ENCODE measurements at places on chromosomes 16 and 17.

DNA sequence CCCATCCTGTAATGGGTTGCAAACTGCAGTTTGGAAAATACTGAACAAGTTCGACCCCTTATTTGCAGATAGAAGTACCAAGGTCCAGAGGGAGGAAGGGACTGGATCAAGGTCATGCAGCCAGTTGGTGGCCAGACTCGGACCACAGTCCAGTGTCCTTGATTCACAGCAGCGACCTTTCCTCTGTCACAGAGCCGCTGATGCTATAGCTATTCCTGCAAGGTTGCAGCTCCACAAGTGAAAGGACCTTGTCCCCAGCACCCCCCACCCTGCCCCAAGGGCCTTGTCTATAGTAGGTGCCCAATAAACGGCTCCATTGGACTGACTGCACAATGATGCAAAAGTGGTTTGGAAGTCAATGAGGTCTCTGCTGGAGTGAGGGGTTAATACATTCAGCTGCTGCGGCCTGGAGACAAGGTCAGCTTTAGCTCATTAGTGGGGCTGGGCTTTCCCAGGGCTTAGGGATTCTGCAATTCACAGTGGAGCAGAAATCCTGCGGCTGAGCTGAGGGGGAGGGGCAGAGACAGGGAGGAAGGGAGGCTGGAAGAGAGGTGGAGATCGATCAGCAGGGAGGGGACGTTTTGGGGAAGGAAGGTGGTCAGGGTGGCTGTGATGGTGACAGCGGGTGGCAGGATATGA lies 13.4 kb upstream of the CRHR1 start:
- DNase-seq = no peak

DNA sequence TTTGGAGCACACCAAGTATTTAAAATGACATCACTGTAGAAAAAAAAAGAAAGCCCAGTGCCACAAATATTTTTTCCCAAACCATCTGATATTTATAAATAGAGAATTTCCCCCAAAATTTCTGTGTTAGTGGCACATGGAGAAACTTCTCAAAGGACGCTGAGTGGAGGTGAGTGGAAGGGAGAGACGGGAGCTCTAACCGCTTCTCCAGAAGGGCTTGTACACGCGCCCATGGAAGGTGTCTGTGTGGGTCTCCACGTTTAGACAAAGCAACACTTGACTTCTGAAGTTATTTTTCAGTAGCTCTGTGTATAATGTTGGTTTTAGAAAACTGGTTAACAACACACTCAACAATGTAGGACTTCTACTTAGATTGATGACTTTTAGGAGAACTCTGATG lies 1.0 kb downstream of the MYOCD start:
- DNase-seq = no peak

GRCh38 chr17:15654886-15655561 lies 29.1 kb downstream of the TRIM16 start:
- no peak for DNase-seq

DNA sequence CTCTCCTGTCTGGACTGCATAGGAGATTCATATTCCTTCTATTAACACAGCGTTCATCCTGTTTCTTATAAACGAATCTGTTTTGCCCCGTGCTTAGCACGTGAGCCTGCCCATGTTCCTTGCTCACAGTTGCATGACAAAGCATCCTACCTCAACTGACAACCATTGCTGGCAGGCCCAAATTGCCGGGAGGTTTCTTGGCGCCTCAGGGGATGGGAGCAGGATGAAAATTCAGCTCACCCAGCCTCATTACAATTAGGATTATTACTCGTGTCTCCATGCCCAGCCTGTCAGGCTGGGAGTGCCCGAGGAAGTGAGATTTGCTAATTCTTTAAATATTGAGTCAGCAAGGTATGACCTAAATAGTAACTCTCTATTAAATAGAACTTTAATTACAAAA lies 36.7 kb upstream of the HELZ start:
- no peak for DNase-seq

- no peak for DNase-seq
These were observed 6.4 kb downstream of the PHKB start for GRCh38 chr16:47467501-47467900.

GRCh38 chr17:49680314-49680713 lies 2.4 kb upstream of the SPOP start:
- no peak for DNase-seq

GRCh38 chr17:41063449-41063848 lies 2.2 kb downstream of the KRTAP2-4 start:
- DNase-seq = no peak

DNA sequence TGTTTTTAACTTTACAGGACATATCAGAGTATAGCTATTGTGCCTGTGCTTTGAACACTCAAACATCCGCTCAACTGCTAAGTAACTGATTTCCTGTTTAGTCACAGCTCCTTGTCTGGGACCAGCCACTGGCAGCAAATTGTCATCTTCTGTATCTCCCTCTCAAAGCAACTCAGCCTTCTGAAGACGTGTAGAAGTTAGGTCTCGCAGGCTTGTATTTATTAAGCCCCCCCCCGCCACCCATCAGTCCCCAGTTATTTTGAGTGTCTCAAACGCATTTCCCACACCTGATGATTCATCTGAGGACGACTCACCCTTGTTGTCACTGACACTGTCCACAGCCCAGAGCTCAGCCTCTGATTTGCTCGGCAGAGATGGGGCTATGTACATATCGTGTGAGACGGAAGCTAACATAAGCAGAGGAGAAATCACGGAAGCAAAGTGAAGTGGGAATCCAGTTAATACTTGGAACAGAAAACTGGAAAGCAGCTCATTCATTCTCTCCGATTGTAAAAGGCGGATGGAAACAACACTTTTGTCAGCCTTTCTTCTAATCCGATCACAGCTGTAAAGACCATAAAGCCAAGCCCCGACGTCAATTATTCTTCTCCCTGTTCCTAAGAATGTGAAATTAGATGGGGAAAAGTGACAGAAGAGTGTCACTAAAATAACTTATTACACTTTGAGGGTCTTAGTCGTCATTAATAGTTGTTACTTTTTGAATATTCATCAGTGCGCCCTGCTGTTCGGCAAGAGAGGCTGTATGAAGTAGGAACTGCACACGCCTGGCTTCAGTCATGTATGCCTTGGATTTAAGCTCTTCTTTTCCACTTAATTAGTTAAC lies 64.2 kb downstream of the PITPNC1 start:
- DNase-seq = no peak

- DNase-seq = no peak
These were observed 17.2 kb upstream of the NSMCE1 start for GRCh38 chr16:27285676-27286196.

- no peak for DNase-seq
These were observed 41.9 kb downstream of the NFAT5 start for GRCh38 chr16:69607674-69608073.

DNA sequence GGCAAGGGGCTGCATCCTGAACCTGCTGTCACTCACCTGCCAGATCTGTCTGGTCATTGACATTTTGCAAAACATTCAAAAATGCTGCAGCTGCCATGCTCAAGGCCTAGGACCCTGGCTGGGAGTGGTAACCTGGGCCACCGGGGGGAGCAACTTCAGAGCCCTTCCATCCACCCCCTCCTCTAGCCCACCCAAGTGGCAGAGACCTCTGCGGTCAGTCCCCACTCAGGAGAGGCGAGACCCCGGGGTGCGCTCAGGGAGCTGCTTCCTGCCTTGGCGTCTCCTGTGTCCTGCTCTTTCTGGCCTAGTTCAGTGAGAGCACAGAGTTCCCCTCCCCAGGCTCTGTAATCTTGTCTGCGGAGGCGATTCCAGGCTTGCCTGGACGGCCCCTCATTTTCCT lies 108.8 kb downstream of the CCDC182 start:
- no peak for DNase-seq

- DNase-seq = peak; percentile 81
These were observed 13.1 kb upstream of the PRR35 start for GRCh38 chr16:546909-547770.

DNA sequence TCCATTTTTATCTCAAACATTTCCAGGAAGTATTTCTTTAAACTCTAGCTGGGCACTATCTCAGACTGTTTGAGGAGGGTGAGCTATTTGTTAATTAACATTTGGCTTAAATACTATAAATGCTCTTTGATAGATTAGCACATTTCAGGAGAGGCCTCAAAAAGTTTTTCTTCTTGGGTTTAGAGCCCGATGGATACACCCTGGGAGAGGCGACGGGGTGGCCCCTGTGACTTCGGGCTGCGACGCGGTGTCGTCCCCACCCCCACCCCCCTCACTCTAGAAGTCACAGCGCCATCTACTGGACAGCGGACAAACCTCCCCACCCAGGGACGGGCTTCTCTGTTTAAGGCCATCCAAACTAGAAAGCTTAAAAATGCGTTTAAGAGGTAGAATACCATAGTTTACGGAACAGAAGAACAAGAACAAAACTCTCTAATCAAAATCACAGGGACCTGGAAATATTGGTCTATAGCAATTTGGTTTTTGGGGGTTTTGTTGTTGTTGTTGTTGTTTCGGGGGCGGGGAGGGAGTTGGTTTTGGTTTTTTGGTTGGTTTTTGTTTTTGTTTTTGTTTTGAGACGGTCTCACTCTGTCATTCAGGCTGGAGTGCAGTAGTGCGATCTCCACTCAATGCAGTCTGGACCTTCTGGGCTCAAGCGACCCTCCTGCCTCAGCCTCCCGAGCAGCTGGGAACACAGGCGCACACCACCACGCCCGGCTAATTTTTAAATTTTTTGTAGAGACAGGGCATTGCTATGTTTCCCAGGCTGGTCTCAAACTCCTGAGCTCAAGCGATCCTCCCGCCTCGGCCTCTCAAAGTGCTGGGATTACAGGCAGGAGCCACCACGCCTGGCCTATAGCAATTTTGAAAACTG lies 254.4 kb downstream of the C16orf95 start:
- peak; percentile 58 for DNase-seq

- no peak for DNase-seq
These were observed 5.1 kb upstream of the PYY start for GRCh38 chr17:43958748-43959352.

DNA sequence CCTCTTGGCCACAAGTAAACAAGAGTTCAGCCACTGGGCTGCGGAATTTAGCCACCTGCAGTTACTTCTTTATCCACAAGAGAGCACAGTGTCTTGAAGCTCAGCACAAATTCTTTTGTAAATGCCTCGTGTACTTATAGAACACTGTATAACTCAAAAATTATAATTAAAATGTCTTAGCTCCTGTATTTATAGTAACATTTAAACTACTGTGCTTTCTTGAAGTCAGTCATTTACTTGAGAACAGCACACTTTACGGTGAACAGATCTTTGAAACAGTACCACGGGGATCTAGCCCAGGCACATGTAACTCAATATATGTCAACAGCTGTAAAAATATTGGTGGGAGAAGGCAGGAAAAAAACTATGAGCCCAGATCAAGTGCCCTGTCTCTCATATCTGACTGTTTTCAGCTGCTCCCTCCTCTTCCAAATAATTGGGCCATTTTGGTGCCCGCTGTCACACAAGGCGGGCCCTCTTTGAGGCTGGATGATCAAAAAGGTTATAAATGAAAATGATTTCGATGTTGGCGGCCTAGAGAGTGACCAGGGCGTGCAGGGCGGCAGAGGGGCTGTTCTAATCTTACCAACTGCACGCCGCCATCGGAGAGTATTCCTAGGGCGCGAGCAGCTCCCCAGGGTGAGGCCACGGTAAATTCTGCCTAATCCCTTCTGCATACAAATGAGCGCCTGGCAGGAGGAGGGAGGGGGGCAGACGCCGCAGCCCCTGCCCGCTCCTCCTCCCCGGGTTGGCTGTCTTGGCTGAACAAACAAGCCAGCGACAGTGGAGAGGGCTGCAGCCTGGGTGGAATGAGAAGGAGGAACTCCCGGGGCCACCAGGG lies 183.2 kb downstream of the C16orf78 start:
- peak; percentile 60 for DNase-seq

DNA sequence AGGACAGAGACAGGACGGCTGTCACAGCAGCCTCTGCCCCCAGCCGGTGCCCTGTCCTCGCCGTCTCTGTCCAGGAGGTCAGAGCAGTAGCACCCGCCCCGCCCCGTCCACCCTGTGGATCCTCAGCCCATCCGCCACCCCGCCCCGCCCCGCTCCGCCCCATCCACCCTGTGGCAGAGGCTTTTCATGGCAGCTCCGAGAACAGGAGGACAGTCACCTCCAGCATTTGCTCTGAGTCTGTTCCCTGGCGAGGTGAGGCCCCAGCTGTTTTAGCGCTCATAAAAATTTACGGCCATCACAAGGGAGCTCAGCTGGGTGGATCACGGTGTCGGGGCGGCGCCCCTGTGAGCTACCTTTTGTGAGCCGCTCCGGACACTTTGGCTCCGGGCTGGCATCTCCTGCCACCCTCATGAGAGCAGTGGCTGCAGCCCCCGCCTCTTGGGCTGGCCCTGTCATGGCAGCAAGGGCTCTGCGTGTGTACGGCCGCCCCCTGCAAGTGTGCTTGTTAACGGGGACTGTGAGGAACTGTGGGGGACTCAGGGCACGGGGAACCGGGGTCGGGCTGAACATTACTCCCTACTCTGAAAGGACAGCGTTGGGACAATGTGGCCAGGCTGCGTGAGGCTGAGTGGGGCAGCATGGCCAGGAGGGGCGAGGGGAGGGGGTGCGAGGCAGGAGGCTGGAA lies 32.3 kb upstream of the GNG13 start:
- no peak for DNase-seq

- DNase-seq = no peak
These were observed 16.0 kb downstream of the ZBTB4 start for GRCh38 chr17:7463372-7463846.

DNA sequence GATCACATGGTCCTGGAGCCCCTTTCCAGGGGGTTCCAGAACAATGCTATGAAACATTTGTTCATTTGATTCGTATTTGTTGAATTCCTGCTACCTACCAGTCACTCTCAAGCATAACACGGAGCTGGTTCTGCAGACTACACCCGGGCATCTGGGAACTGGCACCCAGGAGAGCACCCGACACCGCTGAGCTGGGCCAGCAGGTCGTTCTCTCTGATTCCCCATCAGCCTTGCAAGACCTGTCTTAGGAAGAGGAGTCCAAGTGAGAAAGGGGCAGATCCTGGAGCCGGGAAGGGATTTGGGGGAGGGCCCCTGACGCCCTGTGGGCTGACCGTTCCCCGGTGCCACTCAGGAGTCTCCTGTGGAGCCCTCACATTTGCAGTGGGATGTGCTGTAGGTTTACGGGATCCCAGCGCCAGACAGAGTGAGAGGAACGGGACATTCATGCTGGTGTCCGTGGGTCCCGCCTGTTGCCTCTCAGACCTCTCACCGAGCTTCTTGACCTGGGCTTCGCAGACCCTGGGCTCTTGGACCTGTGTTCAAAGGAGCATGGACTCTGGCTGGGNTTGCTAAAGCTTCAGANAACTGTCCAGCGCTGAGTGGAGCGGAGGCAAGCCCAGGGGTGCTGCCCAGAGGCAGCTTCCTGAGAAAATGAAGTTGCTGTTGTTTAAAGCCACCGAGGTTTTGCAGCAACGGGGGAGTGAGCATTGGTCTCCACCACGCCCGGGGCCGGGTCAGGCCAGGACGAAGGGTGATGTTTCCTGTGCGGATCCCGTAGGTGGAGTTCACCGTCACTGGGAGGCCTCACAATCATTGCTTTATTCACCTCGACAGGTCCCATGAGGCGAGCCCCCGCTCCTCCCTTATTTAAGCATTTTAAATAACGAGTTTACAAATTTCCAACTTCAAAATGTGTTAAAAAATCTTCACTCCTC lies 49.2 kb downstream of the METRNL start:
- no peak for DNase-seq

GRCh38 chr16:23803591-23804123 lies 32.1 kb upstream of the PRKCB start:
- DNase-seq = peak; percentile 40

- no peak for DNase-seq
These were observed 281.6 kb upstream of the CCL2 start for GRCh38 chr17:33973491-33973890.

- no peak for DNase-seq
These were observed 181.8 kb upstream of the AXIN2 start for GRCh38 chr17:65743308-65743655.

Measured in NCI-H1436 (cell line).